ENCODE measurements at places on chromosomes 16 and 17.
A peak's percentile ranks its signal among the peaks of the same experiment; 100 is the strongest.

DNA sequence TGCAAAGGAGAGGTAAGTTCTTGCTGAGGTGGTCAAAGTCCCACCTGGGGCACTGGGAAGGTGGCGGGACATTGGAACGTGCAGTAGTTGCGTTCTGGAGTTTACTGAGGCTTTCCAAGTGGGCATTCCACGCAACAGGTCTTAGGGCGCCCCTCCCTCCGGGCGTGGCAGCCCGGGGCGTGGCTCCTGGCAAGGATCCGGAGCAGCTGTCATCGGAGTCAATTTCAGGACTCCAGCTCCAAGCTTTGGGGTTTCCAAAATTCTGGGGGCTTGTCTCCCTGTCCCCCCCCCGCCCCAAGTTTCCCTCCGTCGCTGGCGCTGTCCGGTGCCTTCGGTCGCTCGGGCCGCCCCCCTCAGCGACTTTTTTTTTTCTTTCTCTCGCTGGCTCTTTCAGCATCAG, 43.1 kb upstream of the AMZ2 start:
- DNase-seq, result peak; percentile 14

DNA sequence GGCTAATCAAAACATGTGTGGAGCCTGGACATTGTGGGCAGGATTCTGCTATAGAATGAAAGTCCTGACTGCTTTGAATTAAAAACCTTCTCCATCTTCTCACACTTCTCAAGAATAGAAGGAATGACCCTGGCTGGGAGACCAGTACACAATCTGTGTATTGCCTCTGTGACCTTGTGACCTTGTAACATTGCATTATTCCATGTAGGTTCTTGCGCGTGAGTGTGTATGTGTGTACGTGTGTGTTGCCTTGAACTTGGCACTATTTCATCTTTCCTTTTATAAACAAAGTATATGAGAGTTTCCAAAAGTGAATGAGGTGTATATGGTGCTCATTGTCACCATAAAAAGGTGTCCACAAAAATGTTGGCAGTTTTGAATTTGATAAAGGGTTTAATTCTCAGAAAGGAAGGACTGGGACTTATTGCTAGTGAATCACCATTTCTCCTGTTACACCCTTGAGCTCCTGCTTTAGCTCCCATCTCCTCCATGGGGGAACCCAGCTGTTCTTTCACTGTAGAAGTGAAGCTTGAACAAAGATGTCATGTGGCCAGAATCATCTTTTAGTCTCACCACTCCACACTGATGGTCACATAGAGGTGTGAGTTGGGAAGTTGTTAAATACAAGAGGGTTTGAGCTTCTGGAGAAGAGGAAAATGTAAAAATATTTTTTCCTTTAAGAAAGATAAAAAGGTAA, 244.9 kb downstream of the FTO start:
- DNase-seq, result peak; percentile 15

DNA sequence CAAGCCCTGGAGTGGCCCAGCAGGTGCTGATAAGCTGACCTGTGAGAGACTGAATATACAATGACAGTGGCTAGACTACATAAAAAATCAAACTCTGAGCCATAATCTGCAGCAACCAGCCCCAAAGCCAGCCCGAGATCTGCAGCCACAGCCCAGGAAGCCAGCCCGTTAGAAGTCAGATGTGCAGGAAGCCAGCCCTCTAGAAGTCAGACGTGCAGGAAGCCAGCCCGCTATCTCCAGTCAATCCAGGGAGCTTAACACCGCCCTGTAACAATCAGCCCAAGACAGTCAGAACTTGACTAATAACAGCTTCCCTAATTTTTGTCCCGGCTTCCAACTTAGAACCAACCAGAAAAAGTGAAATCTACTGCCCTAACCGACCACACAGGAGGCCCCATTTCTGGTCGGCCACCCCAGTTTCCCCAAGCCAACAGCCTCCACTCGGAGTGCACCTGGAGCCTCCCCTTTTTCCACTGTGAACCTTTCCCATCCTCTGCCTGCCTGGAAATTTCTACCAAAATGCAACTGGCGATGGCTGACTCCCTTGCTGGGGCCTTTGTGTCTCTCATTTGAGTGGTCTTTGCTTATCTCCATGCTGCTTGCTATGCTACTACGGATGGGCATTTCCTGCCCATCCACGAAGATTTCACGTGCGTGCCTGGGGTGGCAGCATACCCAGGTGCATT, 769.3 kb downstream of the KCNJ18 start:
- no peak for DNase-seq

- DNase-seq, result no peak
Observed at GRCh38 chr16:50594308-50595260, 46.4 kb downstream of the NKD1 start.

- DNase-seq, result no peak
Observed at GRCh38 chr16:7976125-7976524, 614.2 kb downstream of the TMEM114 start.

DNA sequence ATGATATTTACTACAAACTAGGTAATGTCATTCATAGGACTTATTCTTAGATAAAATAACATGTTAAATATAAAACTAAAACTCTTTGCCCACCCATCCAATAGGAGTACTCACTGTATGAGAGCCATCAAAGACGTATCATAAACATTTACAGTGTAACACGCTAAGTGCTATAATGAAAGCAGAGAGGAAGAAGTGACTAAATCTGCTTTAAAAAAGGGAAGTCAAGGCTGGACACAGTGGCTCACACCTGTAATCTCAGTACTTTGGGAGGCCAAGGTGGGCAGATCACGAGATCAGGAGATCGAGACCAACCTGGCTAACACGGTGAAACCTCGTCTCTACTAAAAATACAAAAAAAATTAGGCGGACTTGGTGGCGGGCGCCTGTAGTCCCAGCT, 32.4 kb downstream of the SPAG9 start:
- DNase-seq, result no peak

- DNase-seq, result no peak
Observed at GRCh38 chr16:21990381-21990944, 10.5 kb downstream of the PDZD9 start.

GRCh38 chr17:4247971-4248388, 15.8 kb downstream of the ANKFY1 start:
- peak; percentile 53 for DNase-seq

Data from DMS53 (cell line).